ENCODE measurements at places on chromosomes 7 and 10.
A peak's percentile ranks its signal among the peaks of the same experiment; 100 is the strongest.

- no peak for DNase-seq
These were observed 7.7 kb downstream of the CASP2 start for GRCh38 chr7:143295870-143296269.

DNA sequence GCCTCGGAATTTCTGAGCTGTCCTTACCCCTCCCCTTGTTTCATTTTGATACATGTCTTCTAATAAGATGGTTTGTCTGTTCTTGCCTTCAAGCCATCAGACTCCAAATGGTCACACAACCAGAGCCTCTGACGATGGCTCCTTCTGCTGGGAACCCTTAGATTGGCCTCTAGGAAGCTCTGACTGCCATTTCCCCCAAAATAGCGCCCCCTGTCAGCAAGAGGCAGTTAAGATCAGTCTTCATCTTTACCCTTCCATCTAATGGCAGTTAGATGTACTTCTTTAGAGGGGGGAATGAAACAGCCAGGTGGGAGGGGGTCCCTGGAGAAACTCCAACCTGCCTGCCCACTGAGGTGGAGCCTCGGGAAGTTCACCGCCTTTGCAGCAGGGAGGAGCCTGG, 85.8 kb upstream of the GPR22 start:
- no peak for DNase-seq

GRCh38 chr7:87604264-87604663, 3.6 kb upstream of the ABCB1 start:
- DNase-seq = no peak

DNA sequence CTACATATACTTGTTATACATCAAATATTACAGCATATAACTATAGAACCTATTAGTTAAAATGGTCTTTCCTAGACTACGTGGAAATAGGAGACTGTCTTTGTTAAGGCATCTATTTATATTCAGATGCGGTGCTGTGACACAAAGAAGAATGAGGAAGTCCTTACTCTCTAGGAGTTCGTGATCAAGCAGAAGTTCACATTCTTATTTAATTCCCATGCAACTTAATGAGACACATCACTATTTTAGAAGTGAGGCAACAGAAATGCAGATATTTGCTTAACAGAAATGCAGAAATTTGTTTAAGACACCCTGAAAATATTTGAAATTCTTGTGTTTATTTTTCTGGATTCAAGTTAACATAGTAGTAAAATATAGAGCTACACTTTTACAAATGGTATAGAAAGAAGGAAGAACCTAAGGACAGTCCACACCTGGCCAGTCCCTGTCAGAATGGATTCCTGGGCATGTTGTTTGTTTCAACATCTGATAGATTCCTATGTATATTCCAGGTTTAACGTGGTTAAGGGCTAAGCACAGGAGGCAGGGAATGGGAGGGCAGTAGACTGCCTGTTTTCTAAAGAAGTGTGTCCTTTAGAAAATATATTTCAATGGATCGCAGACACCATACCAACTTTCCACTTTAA, 70.6 kb upstream of the NXPH1 start:
- no peak for DNase-seq

- no peak for DNase-seq
These were observed 162.5 kb downstream of the DNAJB6 start for GRCh38 chr7:157499121-157499834.

DNA sequence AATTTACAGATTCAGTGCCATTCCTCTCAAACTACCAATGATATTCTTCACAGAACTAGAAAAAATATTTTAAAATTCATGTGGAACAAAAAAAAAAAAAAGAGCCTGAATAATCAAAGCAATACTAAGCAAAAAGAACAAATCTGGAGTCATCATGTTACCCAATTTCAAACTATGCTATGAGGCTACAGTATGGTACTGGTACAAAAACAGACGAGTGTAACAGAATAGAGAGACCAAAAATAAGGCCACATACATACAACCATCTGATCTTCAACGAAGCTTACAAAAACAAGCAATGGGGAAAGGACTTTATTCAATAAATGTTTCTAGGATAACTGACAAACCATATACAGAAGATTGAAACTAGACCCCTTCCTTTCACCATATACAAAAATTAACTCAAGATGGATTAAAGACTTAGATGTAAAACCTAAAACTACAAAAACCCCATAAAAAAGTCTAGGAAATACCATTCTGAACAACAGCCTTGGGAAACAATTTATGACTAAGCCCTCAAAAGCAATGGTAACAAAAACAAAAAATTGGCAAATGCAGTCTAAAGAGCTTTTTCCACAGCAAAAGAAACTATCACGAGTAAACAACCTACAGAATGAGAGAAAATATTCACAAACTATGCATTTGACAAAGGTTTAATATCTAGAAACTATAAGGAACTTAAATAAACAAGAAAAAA, 207.7 kb downstream of the PTN start:
- DNase-seq = no peak

- DNase-seq = no peak
These were observed 19.6 kb downstream of the GIMAP4 start for GRCh38 chr7:150586785-150587152.

DNA sequence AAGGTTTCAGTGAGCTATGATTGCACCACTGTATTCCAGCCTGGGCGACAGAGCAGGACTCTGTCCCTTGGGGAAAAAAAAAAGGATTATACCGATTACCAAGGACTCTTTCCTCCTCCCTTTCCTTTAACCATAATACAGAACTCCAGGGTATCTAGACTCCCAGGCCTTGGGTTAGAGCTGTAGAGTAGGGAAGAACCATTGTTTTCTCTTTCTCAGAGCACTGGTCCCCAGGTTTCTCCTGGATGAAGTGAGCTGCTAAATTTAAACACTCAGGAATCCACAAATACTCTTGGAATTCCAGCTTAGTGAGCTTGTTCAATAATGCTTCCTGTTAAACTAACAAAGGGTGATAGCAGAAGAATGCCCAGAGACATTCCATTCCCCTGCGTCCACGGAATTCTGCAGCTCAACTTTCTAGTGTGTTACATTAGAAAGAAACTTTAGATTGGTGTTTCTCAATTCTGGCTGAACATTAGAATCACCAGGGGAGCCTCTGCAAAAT, 14.6 kb upstream of the RPEL1 start:
- DNase-seq = no peak

- DNase-seq = peak; percentile 86
These were observed 1.2 kb upstream of the PLXNA4 start for GRCh38 chr7:132577206-132578049.

Measured in ecto neural progenitor cell (in vitro differentiated cells).